ENCODE measurements at places on chromosomes 5 and 9.

GRCh38 chr5:132112111-132112510 is 38.5 kb downstream of the CSF2 start:
- no peak for DNase-seq

DNA sequence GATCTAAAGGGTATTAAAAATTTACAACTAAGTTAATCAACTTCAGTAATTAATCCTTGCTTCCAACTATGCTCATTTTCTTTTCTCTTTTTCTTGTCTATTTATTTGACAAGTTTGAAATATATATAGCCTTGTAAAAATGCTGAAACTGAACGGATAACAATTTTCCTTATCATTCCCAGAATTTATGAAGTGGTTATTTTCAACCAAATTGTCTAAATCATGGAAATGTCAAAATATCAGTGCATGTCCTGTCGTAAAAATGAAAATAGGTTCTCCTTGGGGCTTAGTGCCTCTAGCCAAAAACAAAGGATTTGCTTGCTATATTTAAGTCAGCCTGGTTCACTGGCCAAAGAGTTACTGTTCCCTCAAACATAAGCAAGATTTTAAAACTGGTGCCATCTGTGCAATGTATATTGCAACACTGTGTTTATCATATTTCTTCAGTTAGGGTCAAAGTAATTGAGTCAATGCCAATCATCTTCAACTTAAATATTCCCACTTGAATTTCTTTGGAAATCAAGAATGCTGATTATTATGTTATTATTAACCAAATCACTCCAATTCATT is 798.3 kb downstream of the MAT2B start:
- no peak for DNase-seq

GRCh38 chr9:137632230-137633161 is 13.7 kb downstream of the EHMT1 start:
- DNase-seq, result no peak

GRCh38 chr5:60148366-60148765 is 254.8 kb upstream of the PDE4D start:
- no peak for DNase-seq

GRCh38 chr9:114088571-114089170 is 10.4 kb downstream of the KIF12 start:
- DNase-seq, result no peak

DNA sequence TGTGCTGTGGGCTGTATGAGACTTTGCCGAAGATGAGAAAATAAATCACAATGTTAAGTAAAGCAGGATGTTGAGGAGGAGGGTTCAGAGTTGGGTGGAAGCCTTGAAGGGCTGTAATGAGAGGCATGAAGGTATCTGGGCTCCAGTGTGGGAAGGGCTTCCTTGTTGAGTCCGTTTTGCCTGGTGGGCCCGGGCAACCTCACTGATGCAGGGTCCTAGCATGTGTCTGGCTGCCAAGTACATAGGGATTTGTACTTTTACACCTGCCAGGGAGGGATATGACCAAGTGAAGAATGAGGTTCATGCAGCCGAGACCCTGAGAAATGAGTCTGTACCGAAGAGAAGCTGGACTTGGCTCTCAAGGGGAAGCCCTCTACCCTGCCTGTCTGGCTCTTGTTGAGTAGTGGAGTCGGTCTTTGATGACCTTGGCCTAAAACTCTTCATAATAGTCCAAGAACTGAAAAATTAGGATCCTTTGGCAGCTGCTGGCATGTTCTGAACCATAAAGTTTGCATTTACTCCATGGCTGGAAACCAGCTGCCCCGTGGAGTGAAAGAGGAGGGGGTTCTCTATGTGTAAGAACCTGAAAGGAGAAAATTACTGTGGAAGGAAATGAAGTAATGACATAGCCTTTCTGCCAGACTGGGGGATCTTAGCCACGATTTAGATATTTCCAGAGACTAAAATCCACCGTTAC is 59.0 kb upstream of the DPYSL3 start:
- DNase-seq, result no peak

- no peak for DNase-seq
These were observed 33.9 kb downstream of the UNC13B start for GRCh38 chr9:35195683-35196082.

DNA sequence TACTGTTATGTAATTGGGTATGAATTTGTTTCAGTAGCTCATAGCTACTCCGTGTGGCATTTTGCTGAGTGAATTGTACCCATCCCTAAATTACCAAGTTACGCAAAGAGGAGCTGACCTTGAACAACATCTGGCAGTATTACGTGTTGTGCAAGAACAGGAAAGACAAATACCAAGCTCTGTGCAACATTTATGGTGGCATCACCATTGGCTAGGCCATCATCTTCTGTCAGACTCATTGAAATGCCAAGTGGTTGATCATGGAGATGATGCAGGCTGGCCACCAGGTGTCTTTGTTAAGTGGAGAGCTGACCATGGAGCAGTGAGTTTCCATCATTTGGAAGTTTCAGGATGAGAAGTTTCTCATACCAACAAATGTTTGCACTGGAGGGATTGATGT is 15.0 kb downstream of the ZSWIM6 start:
- DNase-seq, result no peak

DNA sequence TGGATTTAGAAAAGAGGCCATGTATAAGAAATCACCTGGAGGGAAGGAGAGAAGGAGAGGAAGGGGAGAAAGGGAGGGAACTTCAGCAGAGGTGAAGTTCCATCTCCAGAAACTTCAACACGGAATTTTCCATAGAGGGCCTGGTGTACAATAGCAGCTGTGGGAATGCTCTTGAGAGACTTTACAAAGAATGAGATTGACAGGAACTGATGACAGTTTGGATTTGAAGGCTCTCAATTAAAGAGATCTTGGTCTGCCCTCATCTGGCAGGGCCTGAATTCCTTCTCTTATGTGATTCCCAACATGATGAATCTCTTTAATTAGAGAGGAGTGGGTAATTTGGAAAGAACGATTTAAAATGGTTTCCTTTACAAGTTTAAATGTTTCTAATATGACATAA is 143.5 kb downstream of the MLLT3 start:
- no peak for DNase-seq

- no peak for DNase-seq
These were observed 54.5 kb upstream of the EQTN start for GRCh38 chr9:27351438-27351837.

GRCh38 chr9:82650368-82650767 is 412.6 kb downstream of the RASEF start:
- DNase-seq, result no peak

- DNase-seq, result no peak
These were observed 12.2 kb downstream of the HSPA4 start for GRCh38 chr5:133063965-133064364.

DNA sequence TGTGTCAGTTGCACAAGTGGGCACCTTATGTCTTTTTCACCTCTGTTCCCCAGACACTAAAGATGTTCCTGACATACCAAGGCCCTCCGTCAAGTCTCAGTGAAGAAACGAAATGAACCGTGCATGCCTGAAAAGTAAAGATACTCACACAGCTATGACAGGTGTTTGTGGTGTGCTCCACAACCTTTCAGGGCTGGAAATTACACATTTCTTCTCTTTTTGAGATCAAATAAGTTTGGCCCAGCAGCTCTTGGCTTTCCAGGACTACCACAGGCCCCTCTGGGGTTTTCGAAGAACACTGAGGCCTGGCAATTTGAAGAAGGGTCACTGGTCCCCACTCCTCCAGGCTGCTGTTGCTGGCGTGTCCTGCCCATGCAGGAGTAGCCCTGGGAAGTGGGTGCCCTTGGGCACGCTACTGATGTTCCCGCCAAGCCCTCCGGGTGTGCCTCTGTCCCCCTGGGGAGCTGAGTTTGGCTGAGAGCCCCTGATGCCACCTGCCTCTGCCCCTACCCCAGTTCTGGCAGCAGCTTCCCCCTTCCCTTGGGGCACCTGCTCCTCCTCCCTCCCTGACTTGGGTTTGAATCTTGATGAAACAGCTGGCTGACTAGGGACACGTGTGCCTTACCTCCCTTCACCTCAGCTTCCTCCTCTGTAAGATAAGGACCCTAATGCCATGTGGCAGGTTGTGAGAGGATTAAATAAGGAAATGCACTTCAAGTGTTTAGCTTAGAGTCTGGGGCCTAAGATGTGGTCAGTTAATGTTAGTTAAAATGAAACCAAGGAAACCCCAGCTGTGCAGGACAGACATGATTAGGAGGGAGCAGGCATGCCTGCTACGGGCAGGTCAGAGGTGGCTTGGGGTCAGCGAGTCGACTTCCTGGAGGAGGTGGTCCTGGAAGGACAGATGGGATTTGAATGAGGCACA is 49.1 kb upstream of the GADD45G start:
- no peak for DNase-seq

- no peak for DNase-seq
These were observed 2.7 kb upstream of the CLPTM1L start for GRCh38 chr5:1347571-1347970.

DNA sequence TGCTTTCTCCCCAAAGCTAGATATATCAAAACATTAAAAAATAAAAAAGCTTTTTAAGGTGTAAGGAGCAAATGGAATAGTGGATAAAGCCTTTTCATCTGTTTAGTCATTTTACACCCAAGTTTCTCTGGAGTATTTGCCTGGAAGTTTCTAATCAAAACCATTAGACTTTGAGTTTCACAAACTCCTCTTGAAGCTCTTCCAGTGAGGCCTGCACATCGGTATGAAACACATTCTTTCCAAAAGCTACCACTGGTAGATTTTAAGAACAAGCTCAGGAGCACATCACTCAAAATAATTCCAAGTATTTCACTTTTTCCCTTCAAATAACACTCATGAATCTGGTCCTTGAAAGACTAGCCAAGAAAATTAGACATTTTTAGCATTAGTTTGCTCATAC is 5.7 kb downstream of the TRIM52 start:
- DNase-seq, result no peak

DNA sequence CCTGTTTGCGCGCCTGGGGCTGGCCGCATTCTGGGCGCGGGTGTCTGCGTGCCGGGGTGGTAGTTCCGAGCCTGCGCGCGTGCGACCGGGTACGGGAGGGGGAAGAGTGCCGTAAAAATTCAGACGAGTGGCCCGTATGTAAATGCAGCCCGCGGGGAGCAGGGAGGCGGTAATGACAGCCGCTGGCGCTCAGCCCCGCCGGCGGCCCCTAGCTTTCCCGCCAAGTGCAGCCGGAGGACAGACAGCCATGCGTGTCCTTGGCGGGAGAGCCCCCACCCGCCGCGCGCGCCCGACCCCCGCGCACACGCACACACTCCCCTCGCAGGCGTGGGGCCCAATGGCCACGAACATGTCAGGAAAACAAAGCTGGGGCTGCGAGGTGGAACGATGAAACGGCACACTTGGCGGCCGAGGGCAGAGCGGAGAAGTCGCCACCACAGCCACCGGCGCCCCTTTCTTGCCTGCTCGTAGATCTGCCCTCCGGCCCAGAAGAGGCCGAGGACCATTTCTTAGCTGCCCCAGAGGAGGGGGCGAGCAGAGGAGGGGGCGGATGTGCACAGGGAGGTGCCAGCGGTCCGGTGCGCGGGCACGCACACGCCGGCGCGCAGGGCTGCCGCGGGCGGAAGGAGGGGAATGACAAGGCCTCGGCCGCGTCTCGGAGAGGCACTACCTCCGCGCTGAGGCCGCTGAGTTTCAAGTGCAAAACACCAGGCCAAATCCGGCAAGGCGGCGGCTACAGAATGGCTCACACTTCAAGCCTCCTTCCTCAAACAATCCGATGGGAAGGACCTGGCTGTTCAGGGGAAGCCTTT is 208.4 kb downstream of the MEF2C start:
- no peak for DNase-seq
